ENCODE measurements at places on chromosomes 4 and X. TPM values are rescaled to one million over a fixed set of nuclear protein-coding genes. Genes with fewer than 3 reads are reported as not detected.

DNA sequence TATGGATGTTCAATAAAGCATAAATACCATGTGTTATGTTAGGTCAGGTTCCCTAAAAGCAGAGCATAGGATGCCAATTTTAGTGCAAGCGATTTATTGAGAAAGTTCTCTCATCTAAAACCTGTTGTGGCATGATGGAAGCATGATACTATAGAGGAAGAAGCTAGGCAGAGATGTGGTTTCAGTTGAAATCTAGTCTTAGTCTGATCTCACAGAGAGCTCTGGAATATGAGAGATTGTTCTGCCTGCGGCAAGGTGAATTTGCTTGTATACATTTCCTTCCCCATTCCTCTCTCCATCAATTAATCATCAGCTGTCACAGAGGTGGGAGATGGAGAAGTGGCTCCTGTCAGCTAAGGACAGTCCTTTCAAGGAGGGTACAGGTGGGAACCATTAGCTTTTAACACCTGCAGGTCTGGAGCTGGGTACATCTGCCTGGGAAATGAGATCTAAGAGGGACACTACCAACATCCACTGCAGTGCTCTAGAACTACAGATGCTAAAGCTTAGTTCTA lies 252.4 kb downstream of the CFAP299 start:
- no peak for DNase-seq

DNA sequence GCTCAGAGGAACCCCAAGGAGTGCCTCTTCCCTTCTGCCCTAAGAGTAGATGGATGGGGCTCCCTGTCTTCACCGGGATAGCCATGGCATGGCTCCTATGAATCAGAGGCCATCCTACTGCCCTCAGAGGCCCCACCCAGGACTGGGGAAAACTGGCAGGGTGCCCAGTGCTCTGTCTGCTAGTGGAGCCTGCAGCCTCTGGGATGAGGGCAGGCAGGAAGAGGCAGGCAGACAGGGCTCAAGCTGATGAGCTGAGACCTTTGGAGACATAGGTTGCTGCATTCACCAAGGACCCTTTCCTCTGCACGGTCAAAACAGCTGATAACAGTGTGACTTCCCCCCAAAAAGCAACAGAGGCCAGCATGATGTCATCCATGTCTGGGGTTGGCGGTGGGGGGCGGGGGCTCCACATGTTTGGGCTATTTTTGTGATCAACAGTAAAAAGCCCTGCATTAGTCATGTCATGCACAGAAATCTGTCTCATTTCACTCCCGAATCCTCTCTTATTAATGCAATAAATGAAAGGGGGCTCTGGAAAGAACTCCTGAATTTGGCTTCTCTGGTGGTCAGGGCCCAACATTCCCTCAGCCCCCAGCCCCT lies 207.6 kb upstream of the MAMLD1 start:
- peak; percentile 76 for DNase-seq

- DNase-seq: no peak
Measured at GRCh38 chr4:142721187-142721586, 124.9 kb downstream of the INPP4B start.

MAGEC1 gene
- total RNA-seq: not detected

- DNase-seq: no peak
Measured at GRCh38 chr4:169209388-169209883, 61.3 kb downstream of the SH3RF1 start.

CPLX1 gene
- total RNA-seq: 0.98 TPM

DNA sequence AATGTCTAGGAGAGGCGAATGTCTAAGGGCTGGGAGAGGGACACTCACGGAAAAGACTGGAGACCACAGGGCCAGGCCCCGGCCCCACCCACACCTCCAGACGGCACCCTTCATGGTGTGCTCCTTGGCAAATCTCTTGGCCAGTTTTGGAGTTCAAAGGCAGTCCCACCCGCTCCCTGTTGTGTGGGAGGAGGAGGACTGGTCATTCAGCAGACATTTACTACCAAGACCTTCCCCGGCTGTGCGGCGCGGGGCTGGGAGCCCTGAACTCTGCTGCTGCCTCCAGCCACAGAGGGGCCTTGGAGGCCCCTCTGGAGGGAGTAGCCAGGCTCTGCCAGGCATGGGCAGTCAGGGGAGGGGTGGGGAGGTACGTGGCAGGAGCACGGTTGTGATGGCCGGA lies 8.7 kb upstream of the TBC1D14 start:
- DNase-seq: no peak

SLITRK2 gene
- total RNA-seq: 0.49 TPM

DNA sequence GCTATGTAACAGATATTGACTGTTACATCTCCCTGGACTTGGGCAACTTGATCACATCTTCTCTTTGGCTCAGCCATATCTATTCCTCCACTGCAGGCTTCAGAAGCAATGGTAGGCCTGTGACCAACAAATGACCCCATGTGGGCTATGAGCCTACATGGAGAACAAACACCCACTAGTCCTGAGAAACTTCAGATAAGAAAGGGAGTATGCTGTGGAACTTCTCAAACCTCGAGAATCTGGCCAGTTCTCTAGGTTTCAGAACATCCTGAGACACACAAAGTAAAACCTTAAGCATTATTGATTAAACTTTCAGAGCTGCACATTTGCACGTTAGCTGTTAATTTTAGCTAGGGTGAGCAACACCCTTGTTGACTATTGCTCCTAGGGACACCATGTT lies 16.3 kb downstream of the RBMX2 start:
- no peak for DNase-seq

DNA sequence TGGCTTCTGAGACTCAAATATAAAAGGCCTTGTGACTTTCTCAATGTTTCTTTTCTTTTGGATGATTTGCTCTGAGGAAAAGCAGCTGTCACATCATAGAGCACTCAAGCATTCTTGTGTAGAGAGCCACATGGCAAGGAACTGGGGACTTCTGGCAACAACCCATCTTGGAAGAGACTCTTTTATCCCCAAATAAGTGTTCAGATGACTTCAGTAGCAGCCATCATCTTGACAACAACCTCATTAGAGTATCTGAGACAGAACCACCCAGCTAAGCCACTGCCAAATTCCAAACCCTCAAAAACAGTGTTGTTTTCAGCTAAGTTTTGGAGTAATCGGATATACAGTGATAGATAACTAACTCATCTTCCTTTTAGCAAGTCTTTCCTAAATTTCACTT lies 1431.7 kb upstream of the IGFBP7 start:
- no peak for DNase-seq
